Renal cortex interstitium (tissue), 15 donors: ENCODE measurements at places on chromosomes 3 and 15.

- no peak for DNase-seq
Observed at GRCh38 chr15:56786966-56787365, 53.7 kb upstream of the ZNF280D start.

- no peak for DNase-seq
Observed at GRCh38 chr3:74511078-74511477, 103.4 kb downstream of the CNTN3 start.

DNA sequence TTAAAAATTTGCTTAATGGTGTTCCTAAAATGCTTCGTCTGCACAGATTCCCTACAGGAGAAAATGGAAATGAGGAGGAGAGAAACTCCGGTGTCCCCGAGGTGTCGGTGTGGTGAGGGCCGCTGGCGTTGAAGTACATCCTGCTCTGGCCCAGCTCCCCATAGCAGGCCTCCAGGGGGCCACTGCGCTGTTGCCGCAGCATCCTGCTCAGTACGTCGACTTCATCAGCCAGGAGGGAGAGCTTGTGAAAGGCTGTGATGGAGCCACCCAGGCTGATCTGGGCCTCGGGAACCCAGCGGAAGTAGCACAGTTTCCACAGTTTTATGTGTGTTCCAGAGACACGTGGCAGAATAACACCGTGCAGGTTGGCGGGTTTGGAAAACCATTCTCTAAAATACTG is 37.8 kb downstream of the FAN1 start:
- DNase-seq = no peak

- no peak for DNase-seq
Observed at GRCh38 chr15:66777054-66777453, 75.0 kb downstream of the SMAD6 start.

GRCh38 chr3:150737874-150738679 is 24.9 kb downstream of the SIAH2 start:
- DNase-seq = no peak

DNA sequence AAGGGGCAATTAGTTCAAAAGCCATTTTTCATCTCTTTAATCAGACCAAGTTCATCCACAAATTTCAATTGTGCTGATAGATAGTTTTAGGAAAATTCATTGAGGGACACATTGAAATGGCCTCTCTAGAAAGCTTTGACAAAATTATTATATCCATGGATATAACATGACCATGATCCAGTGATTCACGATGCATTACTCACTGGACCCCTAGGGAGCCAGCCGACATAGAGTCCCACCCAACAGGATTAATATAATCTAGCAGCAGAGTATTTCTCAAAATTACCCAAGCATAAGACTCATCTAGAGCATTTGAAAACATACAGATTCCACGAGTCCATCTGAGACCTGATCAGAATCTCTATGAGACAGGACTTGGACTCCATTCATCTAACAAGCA is 100.3 kb downstream of the FRMD5 start:
- no peak for DNase-seq

DNA sequence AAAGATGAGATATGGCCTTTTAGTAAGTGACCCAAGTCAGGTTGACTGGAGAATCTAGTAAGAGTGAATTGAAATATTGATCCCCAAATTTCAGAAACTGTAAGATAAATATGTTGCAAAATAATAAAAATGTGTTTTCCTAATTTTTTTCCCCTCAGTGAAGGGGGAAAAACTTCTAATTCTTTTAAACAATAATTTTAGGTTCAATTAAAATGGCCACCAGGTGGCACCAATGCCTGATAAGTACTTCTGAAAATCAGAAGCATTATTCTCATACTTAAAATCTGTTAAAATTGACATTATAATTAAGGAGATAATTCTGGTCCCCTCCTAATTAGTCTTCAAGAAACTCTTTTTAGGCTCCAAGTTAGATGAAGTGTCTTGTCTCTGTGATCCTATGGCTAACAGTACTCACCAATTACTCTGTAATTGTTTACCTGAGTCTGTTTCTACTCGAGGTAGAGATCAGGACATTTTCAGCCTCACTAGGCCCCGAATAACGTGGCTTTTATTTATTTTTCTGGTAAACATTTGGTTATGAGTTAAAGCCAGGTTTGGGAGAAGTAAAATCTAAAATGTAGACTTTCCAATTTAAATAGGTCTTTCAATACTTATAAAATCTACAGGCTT is 52.6 kb downstream of the NMD3 start:
- DNase-seq = peak; percentile 18

GRCh38 chr15:63504247-63504978 is at the start of gene USP3:
Gene USP3 (plus strand): TSS chr15:63504593. CDS start chr15:63504740, 147 bp downstream.
- DNase-seq = peak; percentile 91

GRCh38 chr3:118544458-118544857 is 490.2 kb downstream of the IGSF11 start:
- DNase-seq = no peak

DNA sequence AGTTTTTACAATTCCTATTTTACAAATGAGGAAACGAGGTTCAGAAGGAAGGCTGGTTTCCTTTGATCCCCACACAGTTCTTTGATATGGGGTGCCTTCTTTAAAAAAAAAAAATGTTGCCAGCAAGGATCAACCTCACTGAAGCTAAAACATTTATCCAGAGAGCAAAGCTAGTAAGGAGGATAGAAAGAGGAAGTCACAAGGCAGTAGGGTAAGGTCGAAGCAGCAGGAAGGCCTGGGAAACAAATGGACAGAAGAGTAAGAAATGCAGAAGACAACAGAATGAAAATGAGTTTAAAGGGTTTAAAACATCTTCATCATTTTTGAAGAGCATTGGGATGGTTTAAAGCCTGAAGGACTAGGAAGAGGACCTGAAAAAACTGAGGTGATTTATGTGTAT is 30.6 kb upstream of the CP start:
- DNase-seq = no peak

DNA sequence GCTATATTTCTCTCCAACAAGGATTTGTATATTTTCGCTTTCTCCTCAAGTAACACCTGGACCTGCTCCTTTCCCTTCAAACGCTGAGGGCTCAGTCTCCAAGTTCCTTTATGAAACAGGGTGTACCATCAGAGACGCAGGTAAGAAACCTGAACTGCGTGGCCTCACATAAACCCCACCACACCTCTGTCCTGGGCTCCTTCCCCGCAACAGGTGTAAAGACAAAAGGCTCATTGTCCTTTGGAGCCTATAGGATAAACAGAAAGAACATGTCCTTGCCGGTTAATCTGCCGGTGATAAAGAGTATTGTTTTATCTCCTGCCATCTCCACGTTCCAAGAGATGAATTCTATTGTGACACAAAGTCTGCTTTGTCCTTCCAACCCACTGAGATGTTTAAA is 111.8 kb upstream of the ADAMTS9 start:
- no peak for DNase-seq

GRCh38 chr3:101943029-101943428 is 93.7 kb downstream of the NFKBIZ start:
- DNase-seq = no peak

DNA sequence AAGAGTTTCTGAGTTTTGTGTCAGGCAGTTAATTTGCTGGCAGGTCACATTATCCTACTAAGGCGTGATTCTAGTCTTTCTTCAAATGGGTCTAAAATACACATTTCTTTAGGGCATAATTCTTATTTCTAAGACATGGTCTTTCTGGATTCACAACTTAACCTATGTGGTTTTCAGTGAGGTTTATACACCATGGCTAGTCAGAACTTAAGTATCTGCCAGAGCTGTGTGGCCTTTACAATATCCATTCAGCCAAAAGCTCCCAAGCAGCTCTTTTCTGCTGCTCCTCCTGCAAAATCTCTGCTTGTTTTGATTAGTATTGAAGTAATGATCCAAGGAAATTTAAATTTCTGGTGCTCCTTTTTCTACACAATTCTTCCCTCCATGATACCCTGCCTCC is 33.5 kb downstream of the SLC9C1 start:
- DNase-seq = no peak

- DNase-seq = peak; percentile 58
Observed at GRCh38 chr15:23642413-23643044, 5.1 kb downstream of the MAGEL2 start.

GRCh38 chr3:114834175-114834940 is 312.7 kb downstream of the ZBTB20 start:
- no peak for DNase-seq

DNA sequence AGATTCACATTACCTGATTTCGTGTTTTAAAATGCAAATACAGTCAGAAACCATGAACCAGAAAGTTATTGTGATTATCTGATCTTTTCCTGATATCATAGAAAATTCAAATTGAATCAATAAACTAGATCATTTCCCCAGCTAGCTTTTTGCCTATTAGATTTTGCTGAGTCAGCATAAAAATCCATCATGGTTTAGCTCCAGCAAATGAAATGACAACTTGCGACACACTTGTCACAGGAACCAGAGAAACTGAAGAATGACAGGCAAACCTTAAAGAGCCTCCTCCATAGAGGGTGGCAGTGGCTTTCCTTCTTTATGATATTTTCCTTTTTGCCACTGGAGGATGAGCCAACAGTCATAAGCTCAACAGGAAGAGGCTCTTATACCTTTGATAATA is 30.6 kb upstream of the TMEM108 start:
- no peak for DNase-seq

GRCh38 chr3:124885466-124886167 is 1.5 kb downstream of the ITGB5 start:
- DNase-seq = no peak

DNA sequence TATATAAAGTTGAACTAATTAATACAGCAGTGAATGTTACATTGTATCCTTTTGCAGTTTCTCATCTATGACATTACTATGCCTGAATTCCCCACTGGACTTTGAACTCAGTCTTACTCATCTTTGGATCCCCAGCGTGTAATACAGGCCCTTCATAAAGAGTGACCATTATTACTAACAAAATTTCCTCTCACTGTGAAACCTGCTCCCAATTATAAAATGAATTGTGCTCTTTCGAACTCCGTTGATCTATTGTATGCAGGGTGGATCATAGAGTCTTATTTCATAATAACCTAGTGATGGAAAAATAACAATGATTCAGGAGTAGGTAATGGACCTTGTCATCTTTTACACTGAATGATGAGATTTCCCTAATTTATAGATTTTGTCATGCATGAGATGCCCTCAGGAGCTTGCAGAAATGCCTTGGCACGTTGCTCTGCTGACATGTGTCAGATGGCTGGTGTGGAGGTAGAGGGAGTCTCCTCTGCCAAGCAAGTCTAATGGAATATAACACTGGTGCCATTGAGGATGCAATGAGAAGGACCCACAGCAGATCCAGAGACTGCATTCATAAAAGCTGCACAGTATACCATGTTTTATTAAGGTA is 25.5 kb downstream of the B3GNT5 start:
- DNase-seq = no peak

DNA sequence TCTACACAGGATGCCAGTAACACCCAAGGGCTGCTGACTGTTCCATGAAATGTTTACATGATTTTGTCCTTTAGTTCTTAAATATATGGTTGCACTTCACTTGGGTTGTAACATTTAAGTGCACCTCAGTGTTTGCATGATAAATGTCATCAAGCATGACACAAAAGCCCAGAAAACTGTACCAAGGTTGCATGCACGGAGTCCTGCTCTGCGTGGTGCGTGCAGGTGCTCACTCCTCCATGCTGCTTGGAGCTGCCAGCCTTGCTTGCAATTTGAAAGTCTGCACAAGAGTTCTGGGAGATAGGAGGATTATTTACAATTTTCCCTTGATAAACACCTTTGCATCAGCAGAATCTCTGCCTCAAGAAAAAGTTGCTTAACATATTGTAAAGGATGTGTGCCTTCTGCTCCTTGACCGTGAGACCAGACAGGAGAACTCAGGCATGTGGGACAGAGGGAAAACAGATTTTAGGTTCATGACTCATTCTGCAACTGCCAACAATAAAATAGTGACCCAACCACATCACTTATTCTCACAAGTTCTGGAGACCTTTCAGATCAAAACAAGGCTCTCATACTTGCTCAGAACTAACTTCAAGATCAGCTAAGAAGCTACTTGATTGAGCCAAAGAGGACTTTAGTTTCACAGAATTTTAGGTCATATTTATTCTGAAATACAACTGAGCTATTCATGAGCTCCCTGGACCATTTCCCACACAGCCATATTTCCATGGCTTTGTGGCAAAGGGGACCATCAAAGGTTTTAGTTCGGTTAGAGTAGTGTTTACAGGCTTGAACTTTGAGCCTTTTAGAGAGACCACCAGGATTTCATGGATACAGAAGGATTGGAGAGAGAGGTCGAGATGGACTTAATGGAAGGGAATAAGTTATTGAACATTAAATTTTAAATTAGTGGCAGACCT is 128.4 kb upstream of the ZBED2 start:
- DNase-seq = no peak

- no peak for DNase-seq
Observed at GRCh38 chr3:28334552-28334951, 14.0 kb upstream of the ZCWPW2 start.

DNA sequence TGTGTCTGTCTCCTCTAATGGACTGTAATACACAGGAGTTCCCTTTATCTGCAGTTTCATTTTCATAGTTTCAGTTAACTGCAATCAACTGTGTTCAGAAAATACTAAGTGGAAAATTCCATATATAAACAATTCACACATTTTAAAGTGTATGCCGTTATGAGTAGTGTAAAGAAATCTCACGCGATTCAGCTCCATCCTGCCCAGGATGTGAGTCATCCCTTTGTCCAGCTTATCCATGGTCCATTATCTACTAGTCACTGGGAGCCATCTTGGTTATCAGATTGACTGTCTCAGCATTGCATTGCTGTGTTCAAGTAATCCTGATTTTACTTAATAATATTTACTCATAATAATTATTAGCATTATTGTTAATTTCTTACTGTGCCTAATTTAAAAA is 14.5 kb downstream of the ZPLD1 start:
- DNase-seq = no peak

- DNase-seq = no peak
Observed at GRCh38 chr3:55197021-55197420, 269.2 kb upstream of the LRTM1 start.

GRCh38 chr3:122094125-122094524 is 39.0 kb downstream of the CD86 start:
- DNase-seq = no peak

- no peak for DNase-seq
Observed at GRCh38 chr3:175224051-175224450, 364.9 kb downstream of the NAALADL2 start.

DNA sequence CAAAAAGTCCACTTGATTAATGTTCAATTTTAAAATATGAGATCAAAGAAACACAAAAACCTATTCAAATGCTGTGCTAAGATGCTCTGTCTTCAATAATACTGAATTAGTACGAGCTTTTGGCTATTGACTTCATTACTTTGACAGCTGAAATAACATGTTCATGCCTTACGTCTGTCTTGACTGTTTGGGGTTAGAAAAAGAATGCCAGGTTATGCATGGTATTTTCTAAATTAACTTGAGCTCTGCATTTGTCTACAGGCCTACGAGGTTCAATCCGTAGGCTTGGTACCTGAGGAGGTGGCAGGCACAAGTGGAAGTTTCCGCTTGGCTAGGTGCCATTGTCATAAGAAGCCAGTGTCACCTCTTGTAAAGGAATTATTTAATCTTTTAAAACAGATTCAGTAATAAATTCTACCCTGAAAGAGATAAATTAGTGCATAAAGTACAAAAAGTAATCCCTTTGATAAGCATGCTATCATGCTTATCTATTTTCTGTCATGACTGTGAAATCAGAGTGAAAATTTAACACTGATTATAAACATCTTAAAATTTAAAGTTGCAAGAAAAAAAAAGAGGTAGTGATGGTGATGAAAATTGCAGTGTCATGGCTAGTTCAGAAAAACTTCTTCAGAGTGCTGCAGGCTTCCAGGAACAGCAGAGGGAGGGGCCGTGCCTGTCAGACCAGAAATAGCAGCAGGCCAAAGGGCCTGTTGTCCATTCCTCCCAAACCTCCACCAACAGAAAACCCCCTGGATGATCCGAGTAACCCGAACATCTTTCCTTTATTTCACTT is 115.7 kb downstream of the ARRDC4 start:
- no peak for DNase-seq
